ENCODE measurements at places on chromosomes 12 and 14.

DNA sequence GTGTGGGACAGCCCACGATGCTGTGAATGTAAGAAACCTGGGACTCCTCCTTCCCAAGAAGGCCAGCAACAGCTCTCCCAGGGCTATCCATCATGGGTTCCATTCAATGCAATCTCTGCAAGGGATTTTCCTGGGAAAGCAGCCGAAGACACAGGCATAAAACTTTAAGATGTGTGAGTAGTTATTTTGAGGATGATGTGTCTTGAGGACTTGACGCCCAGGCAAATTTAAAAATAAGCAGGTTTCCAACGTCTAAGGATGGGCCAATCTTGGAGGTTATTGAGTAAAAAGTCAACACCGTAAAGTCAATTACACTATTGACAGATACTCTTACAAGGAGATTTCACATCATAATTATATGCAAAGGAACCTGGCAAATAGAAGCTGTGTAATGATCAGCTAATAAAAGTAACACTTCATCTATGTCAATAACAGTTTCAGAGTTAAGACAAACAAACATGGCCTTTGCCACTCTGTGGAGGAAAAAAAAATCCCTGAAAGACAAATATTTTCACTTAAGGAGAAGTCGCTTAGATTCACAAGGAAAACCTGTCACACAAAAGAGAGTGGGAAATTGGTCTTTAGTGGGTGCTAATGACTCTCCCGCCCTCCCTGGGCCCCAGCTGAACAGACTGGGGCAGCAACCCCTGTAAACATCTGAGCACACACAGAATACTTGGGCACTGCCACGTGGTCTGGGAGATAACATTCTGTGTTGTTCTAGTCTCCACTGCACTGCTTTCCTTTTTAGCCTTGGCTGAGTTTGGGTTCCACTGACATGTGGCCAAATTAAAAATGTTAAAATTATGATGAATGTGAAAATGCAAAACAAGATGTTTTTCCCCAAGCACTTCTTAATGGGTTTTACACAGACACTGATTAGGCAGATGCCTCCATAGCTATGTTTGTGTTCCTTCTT is 240.9 kb downstream of the FOXN3 start:
- no peak for DNase-seq

DNA sequence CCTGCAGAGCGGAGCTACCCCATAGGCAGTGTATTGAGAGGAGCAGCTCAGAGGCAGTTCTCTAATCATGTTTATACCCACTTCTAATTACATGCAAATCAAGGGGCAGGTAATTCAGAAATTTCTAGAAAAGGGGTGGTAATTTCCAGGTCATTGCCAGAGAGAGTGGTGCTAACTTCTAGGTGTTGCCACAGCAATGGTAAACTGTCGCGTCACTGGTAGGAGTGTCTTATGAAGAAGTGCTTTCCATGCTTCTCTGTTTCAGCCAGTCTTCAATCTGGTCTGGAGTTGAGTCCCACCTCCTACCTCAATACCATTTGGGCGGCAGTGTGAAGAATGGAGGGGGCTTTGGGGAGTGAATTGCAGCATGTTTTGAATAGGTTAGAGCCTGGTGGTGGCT is 8.5 kb upstream of the AMN1 start:
- DNase-seq: peak; percentile 26

DNA sequence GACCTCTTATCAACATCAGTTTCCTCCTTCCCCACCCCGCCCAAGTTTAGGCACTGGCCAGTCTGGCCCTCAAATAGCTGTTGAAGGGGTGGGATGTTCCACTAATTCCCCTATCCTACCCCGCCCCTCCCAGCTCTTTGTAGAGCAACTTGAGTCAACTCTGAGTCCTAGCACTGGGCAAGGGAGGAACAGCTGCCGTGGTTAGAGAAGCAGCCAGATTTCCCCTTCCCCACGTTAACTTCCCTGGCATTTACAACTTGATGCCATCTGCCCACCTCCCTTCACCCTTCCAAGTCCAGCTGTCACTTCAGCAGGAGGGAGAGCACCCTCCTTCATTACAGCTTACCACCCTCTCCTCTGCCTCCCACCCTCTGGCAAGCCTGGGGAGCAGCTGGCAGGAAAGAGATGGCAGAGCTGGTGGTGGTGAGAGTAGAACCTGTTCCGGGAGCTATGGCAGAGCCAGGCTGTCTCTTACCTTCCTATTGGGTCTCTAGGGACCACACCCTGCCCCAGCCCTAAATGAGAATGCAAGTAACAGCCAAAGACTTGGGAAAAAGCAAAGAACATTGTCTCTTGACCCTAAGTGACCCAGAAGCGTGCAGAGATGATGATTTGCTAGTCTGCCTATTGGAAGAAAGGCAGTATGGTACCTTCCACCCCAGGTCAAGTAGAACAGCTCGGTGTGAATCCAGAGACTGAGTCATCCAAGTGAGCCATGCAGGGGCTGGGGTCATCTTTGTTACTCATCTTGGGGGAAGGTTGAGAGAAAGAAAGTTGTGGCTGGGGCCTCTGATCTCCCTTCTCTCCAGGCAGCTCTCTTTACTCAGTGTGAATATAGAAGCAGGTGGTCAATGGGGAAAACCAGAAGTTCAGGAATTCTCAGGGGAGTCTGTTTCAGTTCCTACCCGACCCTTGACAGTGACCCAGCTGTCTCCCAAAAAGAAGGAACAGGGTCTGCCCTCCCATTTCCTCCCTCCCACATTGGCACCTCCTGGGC is 1.5 kb downstream of the BLOC1S1 start:
- DNase-seq: no peak

DNA sequence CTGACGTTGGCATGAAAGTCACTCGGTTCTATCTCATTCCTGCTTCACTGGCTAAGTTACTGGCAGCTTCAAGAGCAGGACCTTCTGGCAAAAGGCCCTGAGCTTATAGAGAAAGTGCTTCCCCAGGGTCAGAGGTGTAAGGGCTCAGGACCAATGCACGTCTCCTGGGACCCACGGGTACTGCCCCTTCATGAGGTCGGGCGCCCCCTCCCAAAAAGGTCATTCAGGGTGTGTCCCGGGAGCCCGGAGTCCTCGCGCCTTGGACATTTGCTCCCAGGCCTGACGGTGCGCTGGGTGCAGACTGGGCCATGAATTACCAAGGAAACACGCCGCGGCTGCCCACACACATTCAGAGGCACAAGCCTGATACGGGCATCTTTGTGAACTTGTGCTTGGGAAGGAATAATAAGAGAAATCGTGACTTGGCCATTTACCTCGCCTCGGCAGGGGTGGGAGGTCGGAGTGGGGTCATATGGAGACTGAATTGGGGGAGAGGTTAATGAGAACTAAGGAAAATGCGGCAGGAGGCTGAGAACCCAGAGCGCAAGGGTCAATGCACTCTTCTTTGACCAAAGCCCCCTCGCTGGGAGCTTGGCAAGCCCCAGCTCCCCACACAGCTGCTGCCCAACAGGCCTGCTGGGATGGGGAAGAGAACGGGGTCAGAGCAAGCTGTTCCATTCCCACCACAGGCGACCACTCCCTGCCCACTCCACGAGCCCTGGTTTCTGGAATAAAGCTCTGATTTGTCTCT is 15.7 kb upstream of the SLC6A12 start:
- DNase-seq: no peak
